Activated gamma-delta T cell (primary cell): ENCODE measurements at places on chromosomes 5 and 9.

DNA sequence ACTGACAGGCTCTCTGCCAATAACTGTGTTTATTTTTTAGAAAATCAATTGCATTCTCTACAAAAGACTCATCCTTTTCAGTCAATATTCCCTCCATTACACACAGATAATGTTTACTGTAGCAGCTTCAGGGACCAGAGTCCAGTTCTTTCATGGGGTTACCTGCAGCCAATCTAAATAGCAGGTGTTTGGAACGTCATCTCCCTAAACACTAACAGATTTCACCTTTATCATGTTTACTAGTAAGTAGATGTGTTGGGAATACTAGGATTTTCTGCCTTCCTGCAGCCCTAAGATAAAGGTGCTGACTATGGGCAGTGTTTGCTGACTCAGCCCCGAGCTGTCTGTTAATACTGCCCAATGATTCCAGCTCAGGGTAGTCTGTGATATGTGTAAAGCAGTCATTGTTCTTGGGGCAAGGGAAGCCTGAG, 447.0 kb downstream of the KIF4B start:
- DNase-seq: no peak

DNA sequence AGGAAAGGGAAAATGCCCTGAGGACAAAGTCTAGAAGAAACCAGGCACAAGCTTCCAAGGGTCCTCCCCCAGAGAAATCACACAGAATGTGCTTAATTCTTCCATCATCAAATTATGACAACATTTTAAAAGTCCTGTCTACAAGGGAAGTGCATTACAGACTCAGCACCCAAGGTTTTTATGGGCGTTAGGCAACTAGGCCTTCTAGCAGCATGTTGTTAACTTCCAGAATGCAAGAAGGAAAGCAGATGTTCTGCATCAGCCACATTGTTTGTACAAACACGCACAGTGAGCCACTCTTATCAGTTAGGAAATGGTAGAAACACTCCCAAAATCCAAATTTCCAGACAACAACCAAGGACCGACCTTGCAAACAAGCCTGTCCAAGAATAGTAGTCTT, 26.5 kb downstream of the SMC5 start:
- DNase-seq: no peak

- no peak for DNase-seq
Measured at GRCh38 chr5:76406014-76406413, 2.9 kb downstream of the IQGAP2 start.

GRCh38 chr9:2675834-2676233, 41.5 kb upstream of the KCNV2 start:
- DNase-seq: no peak

GRCh38 chr9:84297162-84297821, 43.3 kb downstream of the SLC28A3 start:
- DNase-seq: no peak
